ENCODE measurements at places on chromosomes 3 and 15. TPM values are rescaled to one million over a fixed set of nuclear protein-coding genes. Genes with fewer than 3 reads are reported as not detected.

Gene ATG3
- 70.5 TPM for total RNA-seq

Gene SIDT1
- not detected for total RNA-seq

Gene IGF1R
- total RNA-seq, result 90.9 TPM

Gene IMPG2
- total RNA-seq, result 0.16 TPM

Gene CLCN2
- 1.3 TPM for total RNA-seq

Gene ATP11B
- total RNA-seq, result 39.8 TPM

Gene LRRC15
- total RNA-seq, result not detected

Gene SLC2A2
- not detected for total RNA-seq

Gene MYRIP
- total RNA-seq, result 11.6 TPM

Gene IGSF10
- total RNA-seq, result 0.06 TPM

Gene STRIT1
- total RNA-seq, result not detected

Gene GOLGA6L10
- 1.3 TPM for total RNA-seq

Gene ZNF660
- 0.49 TPM for total RNA-seq

Gene SLC15A2
- under 0.01 TPM for total RNA-seq

Data from bladder microvascular endothelial cell (primary cell).